ENCODE measurements at places on chromosomes 4 and X.

- DNase-seq: no peak
These were observed 56.8 kb downstream of the TRPC5 start for GRCh38 chrX:112025753-112026152.

- peak; percentile 19 for DNase-seq
These were observed 28.9 kb upstream of the PRPS1 start for GRCh38 chrX:107599450-107599861.

GRCh38 chr4:149910604-149911350, 95.1 kb upstream of the IQCM start:
- DNase-seq: no peak

DNA sequence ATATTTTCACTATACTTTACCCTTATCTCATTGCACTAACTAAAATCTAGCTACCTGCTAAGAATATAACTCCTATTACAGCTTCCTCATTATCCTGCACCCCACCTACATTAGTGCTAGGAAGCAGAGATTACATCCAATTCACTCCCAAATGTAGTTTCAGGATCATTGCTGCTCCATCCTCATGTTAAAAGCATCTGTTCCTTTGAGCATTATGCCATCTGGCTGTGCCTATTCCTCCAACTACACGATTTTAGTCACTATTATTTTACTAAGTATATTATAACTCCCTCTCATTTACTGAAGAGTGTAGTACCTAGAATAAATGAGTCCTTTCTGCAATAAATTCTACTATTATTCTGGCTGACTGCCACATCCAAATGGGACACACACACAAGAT, 1586.9 kb downstream of the TECRL start:
- DNase-seq: no peak

DNA sequence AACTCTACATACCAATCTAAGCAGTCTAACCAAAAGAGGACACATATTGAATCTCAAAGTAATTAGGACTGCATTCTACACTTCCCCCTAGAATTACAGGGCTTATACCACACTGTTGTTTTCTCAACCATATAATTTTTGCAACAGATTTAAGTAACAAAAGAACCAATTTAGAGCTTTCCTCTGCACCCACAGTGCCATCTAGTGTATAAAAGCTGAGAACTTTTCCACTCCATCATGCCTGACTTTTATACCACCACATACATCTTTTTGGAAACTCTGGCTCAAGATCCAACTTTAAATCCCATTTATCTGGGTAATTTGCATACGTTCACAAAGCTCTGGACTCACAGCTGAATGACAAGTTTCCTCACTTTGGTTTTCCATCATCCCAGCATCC, 99.5 kb downstream of the EFHC2 start:
- DNase-seq: no peak
